ENCODE measurements at places on chromosomes 12 and 14.

DNA sequence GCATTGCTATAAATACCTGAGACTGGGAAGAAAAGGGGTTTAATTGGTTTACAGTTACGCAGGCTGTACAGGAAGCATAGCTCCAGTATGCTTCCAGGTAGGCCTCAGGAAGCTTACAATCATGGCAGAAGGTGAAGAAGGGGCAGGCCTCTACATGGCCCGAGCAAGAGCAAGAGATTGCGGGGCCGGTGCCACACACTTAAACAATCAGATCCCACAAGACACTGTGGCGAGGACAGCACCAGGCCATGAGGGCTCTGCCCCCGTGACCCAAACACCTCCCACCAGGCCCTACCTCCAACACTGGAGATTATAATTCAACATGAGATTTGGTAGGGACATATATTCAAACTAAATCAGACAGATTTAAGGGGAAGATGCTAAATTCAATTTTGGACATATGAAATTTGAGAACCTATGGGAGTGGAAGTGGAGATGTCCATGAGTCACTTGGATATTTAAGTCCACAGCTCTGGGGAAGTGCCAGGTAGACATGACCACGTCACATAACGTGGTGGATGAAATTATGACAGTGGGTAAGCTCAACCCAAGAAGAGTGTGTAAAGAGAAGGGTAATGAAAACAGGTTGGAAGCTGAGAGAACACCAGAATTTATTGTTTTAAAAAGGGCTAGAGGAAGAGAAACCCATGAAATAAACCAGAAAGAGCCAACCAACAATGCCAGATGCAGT is 1.5 kb upstream of the LTA4H start:
- DNase-seq = no peak

GRCh38 chr12:597926-598568 is 65.2 kb downstream of the NINJ2 start:
- no peak for DNase-seq

GRCh38 chr12:2332236-2332635 is 279.4 kb downstream of the CACNA1C start:
- no peak for DNase-seq

GRCh38 chr12:74899031-74899829 is 310.4 kb downstream of the KCNC2 start:
- no peak for DNase-seq

DNA sequence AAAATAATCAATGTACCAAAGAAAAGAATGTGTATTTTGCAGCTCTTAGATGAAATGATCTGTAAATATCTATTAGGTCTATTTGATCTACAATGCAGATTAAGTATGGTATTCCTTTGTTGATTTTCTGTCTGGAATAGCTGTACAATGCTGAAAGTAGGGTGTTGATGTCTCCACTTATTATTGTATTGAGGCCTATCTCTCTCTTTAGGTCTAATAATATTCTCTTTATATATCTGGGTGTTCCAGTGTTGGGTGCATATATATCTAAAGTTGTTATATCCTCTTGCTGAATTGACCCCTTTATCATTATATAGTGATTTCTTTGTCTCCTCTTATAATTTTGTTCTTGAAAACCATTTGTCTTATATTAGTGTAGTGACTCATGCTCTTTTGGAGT is 885.5 kb upstream of the FOXG1 start:
- no peak for DNase-seq

All from fibroblast of the conjunctiva (primary cell).